Mesendoderm (in vitro differentiated cells): ENCODE measurements at places on chromosomes 12 and 14.

- no peak overlapping the region for H3K4me3 ChIP-seq
- H3K36me3 ChIP-seq, result no peaks in the 10 kb centered on the region
- H3K27me3 ChIP-seq, result no peaks in the 10 kb centered on the region
- no peaks in the 10 kb centered on the region for H3K4me1 ChIP-seq
Measured at GRCh38 chr12:100382338-100382737, 25.5 kb downstream of the SLC17A8 start.

DNA sequence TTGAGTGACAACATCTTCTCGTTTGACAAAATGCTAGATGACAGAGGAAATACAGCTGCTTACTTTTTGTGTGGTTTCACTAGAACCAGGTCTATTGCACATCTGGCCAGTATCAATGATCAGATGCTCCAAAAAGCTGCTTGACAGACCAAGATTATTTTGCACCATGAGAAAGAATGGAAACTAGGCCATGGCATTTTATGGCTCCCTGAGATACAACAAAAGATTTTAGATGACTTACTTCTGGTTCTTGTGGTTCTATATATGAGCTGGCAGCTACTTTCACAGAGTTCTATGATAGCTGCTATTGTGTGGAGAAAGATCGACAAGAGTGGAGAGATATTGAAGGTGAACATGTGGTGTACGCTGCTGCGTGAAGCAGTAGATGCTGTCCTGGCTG lies 25.9 kb upstream of the PPFIBP1 start:
- no peaks in the 10 kb centered on the region for H3K27me3 ChIP-seq
- no peaks in the 10 kb centered on the region for H3K4me1 ChIP-seq
- no peak overlapping the region for H3K4me3 ChIP-seq
- DNase-seq, result no peak

DNA sequence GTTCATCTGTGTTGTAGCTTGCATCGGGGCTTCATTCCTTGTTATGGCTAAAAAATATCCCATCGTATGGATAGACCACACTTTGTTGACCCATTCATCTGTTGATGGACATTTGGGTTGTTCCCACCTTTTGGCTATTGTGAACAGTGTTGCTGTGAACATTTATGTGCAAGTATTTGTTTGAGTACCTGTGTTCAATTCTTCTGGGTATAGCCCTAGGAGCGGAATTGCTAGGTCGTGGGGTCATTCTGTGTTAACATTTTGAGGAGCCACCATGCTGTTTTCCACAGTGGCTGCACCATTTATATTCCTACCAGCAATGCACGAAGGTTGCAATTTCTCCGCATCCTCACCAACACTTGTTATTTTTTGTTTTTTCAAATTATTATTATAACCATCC lies 23.0 kb upstream of the NCOR2 start:
- no peak for DNase-seq
- H3K4me1 ChIP-seq, result no peaks in the 10 kb centered on the region
- no peak overlapping the region for H3K4me3 ChIP-seq
- H3K27me3 ChIP-seq, result no peaks in the 10 kb centered on the region
- no peak overlapping the region for H3K27ac ChIP-seq
- H3K36me3 ChIP-seq, result no peaks in the 10 kb centered on the region

DNA sequence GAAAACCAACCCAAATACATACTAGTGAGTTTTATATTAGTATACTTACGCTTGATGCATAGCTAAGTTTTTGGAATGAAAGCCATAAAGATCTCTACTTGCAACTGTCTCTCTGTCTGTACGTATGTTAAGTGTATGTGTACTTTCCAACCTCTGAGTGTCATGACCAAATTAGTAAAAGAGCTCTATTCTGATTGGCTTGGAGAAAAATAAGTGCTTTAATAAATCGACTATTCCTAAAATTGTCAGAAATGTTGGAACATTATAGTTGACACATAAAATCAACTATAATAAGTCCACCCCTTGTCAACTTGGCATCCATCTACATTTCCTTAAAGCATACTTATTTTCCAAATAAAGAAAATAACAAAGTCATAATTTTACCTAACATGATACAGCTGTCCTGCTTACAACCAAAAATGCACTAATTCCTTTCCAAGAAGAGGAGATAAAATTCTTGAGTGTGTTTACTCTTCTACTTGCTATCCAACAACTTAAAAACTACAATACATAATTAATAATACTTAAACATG lies 507.4 kb upstream of the ATP2B1 start:
- H3K4me1 ChIP-seq, result no peaks in the 10 kb centered on the region
- no peak overlapping the region for H3K4me3 ChIP-seq
- no peak overlapping the region for H3K27ac ChIP-seq
- DNase-seq, result no peak
- H3K36me3 ChIP-seq, result no peaks in the 10 kb centered on the region

DNA sequence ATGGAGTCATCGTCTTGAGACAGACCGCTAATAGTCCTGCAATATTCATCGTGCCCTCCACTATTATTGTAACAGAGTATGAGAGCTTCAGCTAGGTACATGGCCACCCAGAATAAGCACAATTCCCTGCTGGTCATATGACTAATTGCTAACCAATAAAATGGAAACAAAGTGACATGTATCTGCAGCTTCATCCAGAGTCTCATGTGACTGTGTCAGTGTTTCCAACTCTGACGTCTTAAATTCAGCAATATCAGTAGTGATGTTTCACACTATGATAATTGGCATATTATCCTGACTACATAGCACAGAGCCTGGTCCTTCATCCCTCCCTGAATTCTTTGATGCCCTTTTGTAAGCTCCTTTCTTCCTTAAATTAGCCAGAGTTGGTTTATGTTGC lies 167.4 kb downstream of the RPS29 start:
- H3K4me3 ChIP-seq, result no peak overlapping the region
- DNase-seq, result no peak
- no peak overlapping the region for H3K27ac ChIP-seq
- no peaks in the 10 kb centered on the region for H3K27me3 ChIP-seq

DNA sequence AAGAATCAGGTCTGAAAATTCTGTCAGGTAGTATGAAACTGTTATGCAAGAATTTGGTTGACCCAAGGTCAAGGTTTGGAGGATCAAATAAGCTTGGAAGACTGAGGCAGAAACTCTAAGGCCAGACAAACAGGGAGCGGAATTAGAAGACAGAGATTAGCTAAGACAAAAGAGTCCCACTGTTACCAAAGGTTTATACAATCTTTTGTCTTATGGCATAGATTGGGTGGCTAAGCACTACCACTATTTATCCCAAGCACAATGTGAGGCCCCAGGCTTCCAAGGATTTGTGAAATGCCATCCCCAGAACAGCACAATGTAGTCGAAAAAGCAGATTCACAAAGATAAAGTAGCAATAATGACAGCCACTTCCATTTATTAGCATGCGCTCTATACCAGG lies 311.2 kb downstream of the SEC23A start:
- no peak overlapping the region for H3K27ac ChIP-seq
- no peaks in the 10 kb centered on the region for H3K36me3 ChIP-seq
- H3K4me3 ChIP-seq, result no peak overlapping the region
- no peaks in the 10 kb centered on the region for H3K27me3 ChIP-seq
- no peaks in the 10 kb centered on the region for H3K4me1 ChIP-seq

DNA sequence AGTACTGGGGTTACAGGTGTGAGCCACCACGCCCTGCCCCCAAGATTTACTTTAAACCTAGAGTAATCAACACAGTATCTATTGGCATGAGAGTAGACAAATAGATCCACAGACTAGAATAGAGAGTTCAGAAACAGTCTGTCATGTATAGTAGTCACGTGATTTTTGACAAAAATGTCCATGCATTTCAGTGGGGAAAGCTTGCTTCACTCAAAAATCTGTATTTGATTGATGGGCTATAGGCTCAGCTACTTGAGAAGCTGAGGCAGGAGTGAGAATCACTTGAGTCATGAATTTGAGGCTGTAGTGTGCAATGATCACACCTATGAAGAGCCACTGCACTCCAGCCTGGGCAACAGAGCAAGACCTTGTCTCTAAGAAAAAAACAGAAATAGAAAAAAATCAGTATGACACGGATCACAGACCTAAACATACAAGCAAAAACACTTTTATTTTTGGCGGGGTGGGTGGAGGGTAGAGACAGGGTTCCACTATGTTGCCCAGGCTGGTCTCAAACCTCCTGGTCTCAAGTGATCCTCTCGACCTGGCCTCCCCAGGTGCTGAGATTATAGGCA lies 7.6 kb upstream of the ORAI1 start:
- no peak overlapping the region for H3K4me3 ChIP-seq
- no peaks in the 10 kb centered on the region for H3K36me3 ChIP-seq
- no peaks in the 10 kb centered on the region for H3K27me3 ChIP-seq
- H3K27ac ChIP-seq, result no peak overlapping the region

DNA sequence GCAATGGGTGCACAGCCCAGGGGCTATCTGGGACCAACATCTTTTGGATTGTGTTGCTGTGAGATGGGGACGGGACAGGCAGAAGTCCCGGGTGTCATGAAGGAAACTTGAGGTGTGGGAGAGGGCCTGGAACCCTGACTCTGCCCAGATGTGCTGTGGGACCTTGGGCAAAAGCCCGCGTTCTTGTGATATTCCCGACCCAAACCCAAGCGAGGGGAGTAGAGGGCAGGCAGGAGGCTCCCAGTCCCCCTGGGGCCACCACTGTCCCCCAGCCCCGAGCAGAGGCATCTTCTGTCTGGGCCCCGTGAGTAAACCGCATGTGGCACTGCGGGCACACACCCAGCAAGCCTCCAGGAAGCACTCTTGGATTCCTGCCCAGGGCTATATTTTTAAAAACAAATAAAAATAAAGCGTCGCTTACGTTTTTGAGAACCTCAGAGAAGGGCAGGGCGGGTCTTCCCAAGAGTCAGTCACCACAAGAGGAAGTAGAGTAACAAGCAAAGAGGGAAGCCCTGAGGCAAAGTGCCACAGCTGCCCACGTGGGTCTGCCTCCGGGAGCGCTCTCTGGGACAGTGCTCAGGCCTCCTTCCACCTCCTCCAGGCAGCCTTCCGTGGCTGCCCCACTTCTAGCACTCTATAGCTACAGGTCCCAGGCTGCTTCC lies 39.5 kb downstream of the BEGAIN start:
- no peaks in the 10 kb centered on the region for H3K27me3 ChIP-seq
- H3K4me1 ChIP-seq, result no peaks in the 10 kb centered on the region
- DNase-seq, result no peak
- H3K27ac ChIP-seq, result no peak overlapping the region

- H3K4me1 ChIP-seq, result no peaks in the 10 kb centered on the region
- DNase-seq, result no peak
- H3K4me3 ChIP-seq, result no peak overlapping the region
- H3K27me3 ChIP-seq, result no peaks in the 10 kb centered on the region
- H3K27ac ChIP-seq, result no peak overlapping the region
Measured at GRCh38 chr12:89977405-89978085, 268.9 kb upstream of the ATP2B1 start.

GRCh38 chr14:88901991-88902390 lies 77.5 kb downstream of the TTC8 start:
- no peak for DNase-seq
- H3K4me1 ChIP-seq, result no peaks in the 10 kb centered on the region
- no peaks in the 10 kb centered on the region for H3K36me3 ChIP-seq
- no peak overlapping the region for H3K27ac ChIP-seq
- H3K27me3 ChIP-seq, result no peaks in the 10 kb centered on the region
- H3K4me3 ChIP-seq, result no peak overlapping the region

GRCh38 chr12:103571286-103571685 lies 15.8 kb upstream of the STAB2 start:
- H3K4me3 ChIP-seq, result no peak overlapping the region
- no peaks in the 10 kb centered on the region for H3K27me3 ChIP-seq
- H3K36me3 ChIP-seq, result no peaks in the 10 kb centered on the region
- no peaks in the 10 kb centered on the region for H3K4me1 ChIP-seq
- DNase-seq, result peak; percentile 72

DNA sequence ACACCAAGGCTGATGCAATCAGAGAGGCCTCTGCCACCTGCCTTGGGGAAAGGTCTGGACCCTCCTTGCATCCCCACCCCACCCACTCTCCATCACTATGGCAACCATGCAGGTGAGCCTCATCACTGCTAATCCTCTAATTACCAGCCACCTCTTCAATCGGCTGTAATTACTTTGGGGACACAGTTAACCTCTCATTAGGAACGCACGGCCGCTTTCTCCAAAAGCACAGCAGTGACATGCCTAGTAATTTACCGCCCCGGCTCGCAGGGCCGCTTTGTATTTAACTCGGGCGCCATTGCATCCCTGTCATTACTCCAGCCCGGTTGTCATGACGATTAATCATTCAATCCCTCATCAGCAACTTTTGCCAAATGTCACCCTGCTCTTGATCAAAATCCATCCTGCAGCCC lies 36.3 kb upstream of the FAM222A start:
- peak; percentile 54 for DNase-seq
- no peaks in the 10 kb centered on the region for H3K36me3 ChIP-seq
- no peaks in the 10 kb centered on the region for H3K27me3 ChIP-seq
- H3K4me3 ChIP-seq, result no peak overlapping the region
- H3K27ac ChIP-seq, result no peak overlapping the region

DNA sequence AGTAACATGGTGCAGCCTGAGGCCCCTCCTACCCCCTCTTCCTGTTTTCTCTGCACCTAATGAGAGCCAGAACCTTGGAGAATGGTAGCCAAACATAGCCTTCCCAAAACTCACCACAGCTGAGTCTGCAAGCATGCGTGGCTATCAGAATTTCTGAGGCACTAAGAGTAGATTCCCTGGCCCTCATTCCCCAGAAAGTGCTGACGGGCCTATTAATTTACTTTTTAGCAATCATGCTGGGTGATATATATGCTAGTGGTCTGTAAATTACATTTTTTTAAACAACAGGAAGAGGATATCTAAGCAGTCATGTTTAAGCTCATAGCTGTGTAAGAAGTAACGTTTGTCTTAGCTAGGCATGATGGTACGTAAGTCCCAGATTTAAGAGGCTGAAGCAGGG lies 30.4 kb downstream of the KANSL2 start:
- H3K36me3 ChIP-seq, result peaks cover 6% of the 10 kb centered on the region
- no peak overlapping the region for H3K4me3 ChIP-seq
- H3K27ac ChIP-seq, result no peak overlapping the region
- no peak for DNase-seq

DNA sequence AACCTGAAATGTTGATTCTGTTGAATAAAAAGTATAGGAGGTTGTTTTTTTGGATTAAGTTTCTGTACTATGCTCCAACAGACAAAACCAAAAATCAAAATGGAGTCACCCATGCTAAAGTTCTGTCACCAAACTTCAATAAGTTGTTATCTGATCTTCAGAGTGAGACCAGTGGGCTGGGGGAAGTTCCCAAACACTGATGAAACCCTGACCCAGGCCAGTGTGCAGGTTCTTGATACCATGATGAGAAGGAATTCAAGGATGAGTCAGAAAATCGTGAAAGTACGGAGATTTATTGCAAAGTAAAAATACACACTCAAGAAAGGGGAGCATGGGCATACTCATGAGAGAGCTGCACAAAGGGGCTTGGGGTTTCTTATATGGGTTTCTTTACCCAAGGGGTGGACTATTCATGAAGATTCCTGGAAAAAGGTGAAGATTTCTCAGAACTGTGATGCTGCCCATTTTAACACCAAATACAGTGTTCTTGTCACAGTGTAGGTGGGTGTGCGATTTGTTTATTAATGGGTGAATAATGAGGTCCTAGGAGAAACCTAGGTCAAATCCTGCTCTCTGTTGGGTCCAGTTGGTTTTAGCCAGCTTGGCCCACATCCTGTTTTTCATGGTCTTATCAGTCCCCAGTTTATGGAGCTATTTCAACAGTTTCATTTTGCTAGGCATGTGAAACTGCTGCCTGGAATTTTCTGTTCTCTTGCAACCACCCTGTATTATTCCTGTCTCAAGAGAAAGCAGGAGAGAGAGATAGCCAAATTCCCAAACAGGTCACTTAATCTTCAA lies 27.5 kb upstream of the DENND5B start:
- no peaks in the 10 kb centered on the region for H3K4me1 ChIP-seq
- H3K27me3 ChIP-seq, result no peaks in the 10 kb centered on the region
- H3K27ac ChIP-seq, result no peak overlapping the region
- DNase-seq, result no peak
- no peak overlapping the region for H3K4me3 ChIP-seq
- H3K36me3 ChIP-seq, result no peaks in the 10 kb centered on the region
